ENCODE measurements at places on chromosomes 12 and 14.

DNA sequence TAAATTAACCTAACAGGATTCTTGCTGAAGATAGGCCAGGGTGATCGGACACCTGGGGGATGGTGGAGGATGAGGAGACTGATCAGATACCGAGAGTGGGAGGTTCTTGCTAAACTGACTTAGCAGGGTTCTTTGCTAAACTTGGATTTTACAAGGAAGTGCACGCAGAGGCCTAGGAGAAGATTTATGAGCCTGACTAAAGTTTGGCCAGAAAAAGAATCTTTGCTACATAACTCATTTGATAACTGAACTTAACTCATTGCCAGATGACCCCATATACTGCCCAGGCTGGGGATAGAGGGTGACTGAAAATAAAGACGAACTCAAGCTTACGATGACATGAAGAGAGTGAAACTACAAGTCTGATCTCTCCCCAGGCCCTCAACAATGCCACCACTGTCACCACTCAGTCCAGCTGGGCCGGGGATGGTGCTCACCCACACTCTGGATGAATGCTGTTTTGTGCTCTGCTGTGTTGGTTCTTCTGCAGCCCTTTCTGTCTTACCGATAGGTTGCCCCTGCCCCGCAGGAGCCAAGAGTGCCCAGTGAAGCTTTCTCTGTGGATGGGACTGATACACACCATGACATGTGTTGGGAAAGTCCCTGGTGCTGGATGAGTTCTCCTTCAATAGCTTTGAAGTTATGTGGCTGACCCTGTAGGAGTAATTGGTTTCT lies 29.0 kb downstream of the PPFIBP1 start:
- DNase-seq, result no peak

- DNase-seq, result no peak
Observed at GRCh38 chr12:67772267-67773169, 124.0 kb downstream of the DYRK2 start.

DNA sequence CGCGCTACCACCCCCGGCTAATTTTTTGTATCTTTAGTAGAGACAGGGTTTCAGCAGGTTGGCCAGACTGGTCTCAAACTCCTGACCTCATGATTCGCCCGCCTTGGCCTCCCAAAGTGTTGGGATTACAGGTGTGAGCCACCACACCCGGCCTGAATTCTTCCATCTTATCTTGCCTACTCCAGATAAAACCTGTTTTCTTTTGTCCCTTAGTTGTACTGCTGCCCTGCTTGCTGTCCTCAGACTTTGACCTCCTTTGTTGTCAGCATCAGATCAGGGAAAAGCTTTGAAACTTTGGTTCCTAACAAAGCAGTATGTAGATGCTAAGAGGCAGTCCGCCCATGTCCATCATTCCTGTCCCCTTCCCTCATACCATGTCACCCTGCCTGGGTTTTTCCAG lies 15.9 kb downstream of the COPZ1 start:
- DNase-seq, result no peak

DNA sequence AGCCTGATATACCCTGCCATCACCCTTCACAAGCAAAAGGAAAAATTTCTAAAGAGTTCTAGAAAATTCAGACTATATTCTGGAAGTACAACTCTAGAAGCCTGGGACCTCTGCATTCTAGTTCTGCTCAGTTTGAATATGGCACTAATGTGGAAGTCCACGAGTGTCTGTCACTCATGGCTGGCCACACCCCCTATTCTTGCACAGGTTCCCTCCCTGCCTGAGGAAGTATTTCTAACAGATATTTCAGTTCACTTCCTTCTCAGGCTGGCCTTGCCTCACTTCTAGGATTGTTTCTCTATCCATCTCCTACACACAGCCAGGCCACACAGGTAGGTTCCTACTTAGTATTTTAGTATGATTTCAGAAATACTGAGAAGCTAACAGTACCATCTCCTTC lies 67.4 kb downstream of the PHLDA1 start:
- no peak for DNase-seq

DNA sequence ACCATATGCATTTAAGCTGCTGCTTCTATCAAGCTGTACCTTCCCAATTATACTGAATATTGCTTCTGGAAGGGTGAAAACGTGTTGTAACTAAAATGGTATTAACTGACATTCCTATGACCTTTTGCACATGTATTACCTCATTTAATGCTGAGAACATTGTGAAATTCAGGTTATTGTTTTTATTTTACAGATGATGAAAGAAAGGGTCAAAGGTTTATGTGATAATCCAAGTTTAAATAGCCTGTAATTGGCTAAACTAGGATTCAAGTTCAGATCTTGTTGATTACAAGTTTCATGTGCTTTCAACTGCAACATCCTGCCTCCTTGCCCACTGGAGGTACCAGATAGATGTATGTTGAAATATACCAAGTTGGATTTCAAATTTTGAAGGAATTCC lies 433.3 kb upstream of the PRICKLE1 start:
- no peak for DNase-seq

DNA sequence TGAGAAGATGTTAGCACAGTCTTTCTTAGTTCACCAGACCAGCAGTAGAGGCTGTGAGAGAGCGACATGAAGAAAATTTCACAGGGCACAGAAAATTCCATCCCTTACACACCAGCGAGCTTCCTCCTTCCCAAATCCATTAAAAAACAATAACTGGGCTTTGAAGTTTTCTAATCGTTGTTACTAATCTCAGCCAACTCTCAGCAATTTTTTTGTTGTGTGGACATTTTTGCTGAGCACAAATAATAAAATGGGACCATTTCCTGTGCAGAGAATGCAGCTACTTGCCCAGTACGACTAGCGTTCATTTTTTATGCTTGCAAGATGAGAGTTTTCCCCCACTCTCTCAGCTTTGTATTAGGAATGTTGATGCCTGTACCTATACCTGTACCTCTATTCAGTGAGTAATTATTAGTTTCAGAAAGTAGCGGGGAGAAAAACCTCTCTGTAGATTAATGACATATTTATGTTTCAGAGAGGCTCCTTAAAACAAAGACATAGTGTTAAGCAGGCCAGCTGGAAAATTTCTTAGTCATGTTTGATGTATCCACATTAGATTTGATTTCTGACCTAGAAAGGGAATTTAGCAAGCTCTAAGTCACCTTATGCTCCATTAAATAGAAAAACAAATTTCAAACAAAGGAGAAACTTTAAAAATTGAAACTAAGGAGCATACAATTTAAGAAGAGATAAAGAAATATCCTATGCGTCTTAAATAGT lies 146.5 kb downstream of the SRGAP1 start:
- DNase-seq, result no peak

GRCh38 chr12:54432815-54433164 lies 13.7 kb upstream of the ITGA5 start:
- DNase-seq, result no peak

Data from activated T-helper 1 cell treated with Interleukin-2 at 50 U/mL for 16 hours (primary cell).